Activated CD8-positive, alpha-beta memory T cell treated with anti-CD3 and anti-CD28 coated beads, Interleukin-2, amount 10 ng/mL, durations not matched to agents 7 days and 5 days (primary cell): ENCODE measurements at places on chromosomes 5 and 9.

DNA sequence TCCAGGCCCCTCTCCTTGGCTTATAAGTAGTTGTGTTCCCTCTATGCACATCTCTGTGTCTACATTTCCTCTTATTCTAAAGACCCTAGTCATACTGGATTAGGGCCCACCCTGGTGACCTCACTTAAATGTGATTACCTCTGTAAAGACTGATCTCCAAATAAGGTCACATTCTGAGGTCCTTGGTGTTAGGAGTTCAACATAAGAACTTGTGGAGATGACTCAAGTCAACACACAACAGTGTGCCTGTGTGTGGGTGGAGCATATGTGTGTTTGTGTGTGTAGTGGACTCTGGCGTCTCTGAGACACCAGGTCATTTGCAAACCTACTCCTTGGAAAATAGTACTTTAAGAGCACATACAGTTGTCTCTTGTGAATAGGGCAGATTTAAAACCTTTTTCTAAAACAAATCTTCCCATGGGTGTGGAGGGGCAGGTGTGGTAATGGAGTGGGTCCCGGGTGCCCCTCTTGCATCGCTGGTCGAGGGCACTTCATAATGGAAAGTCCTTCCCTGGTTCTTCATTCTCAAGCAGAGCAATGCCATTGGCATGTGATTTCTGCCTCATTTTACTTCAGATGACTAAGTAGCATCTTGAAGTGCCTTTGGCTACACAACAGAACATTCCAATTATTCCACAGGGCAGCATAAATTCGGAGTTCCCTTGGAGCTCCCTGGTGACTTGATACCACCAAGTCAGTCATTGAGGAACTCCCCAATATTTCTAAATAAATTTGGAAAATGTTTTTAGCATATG, 84.4 kb downstream of the C9orf152 start:
- no peak for DNase-seq

DNA sequence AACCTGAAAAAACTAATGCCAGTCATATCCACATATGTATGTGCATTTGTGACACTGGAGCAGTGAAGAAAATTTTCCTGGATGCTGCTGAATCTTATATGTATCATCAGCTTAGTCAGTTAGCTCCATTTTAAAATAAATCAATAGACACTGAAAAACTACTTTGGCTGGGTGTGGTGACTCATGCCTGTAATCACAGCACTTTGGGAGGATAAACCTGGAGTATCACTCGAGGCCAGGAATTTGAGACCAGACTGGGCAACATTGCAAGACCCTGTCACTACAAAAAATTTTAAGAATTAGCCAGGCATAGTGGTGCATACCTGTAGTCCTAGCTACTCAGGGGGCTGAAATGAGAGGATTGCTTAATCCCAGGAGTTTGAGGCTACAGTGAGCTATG, 511.0 kb upstream of the TLE4 start:
- DNase-seq = no peak

DNA sequence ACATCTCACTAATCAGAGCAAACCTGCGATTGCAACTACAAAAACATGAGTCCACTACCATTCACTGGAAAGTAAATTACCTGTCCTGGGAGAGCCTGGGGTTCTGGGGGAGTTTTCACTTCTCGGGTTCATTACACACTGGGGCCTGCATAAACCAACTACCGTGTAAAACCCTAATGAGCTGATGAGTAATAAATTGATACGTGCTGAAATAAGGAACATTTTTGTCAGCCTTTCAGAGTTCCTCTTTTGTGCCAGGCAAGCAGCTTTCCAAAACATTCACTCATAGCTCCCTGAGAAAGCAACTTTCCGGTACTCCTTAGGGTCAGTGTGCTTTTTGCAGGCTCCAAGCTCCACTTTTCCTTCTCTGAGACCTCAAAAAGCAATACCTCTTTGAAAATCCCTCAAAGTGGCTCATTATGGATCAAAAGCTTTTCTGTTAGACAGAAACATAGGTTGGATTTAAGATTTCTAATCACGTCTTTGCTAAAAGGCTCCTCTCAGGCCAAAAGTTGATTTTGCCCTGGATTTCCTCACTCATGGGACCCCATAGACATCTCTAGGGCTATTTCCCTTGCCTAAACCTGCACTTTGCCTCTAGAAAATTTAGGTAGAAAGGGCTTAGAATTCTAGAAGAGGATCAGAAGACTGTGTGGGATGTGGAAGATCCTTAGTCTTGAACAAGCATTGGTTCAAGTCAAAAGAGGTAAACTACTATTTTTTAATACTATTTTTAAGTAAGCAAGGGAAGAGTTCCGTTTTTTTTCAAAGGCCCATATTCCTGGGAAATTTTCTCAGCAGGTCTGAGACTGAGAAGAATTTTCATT, 74.8 kb downstream of the ST8SIA4 start:
- DNase-seq = no peak

- peak; percentile 30 for DNase-seq
Measured at GRCh38 chr9:126307322-126308061, 19.1 kb upstream of the MVB12B start.

DNA sequence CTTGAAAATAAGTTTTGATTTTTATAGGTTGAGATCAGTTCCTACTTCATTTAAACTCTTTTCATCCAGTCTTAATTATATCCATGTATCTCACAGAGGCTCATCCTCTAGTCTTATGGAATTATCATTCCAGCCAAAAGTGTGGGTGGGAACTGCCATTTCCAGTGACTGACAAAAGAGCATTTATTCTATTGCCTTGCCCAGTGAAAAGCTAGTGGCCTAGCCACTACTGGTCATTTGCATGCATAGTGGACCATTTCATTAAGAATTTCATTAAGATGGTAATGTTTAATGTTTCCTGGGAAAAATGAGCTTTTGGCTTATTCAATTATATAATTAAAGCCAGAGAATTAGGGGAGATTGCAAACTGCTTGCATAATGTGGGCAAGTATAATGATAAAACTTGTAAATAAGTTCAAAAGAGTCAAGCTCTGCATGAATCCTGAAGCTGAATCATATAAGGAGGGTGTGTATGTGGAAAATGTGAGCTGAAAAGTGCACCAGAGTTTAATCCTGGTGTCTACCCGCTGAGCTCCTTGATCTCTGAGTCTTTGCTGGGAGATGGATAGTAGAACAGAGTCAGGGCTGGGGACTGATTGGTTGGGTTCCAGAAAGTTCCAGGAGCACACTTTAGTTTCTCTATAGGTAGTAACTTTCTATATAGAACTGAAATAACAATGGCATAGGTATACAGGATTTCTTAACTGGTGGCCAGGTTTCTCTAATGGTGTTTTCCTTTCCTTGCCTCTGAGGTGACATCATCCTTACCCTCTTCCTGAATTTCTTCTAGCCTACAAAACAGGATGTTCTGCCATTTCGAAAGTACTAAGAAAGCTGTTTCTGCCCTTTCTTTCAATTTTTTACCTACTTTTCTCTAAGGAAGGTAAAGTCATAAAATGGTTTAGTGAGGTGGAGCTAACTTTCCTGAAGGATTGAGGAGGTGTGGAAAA, 78.5 kb downstream of the KIF4B start:
- DNase-seq = no peak

DNA sequence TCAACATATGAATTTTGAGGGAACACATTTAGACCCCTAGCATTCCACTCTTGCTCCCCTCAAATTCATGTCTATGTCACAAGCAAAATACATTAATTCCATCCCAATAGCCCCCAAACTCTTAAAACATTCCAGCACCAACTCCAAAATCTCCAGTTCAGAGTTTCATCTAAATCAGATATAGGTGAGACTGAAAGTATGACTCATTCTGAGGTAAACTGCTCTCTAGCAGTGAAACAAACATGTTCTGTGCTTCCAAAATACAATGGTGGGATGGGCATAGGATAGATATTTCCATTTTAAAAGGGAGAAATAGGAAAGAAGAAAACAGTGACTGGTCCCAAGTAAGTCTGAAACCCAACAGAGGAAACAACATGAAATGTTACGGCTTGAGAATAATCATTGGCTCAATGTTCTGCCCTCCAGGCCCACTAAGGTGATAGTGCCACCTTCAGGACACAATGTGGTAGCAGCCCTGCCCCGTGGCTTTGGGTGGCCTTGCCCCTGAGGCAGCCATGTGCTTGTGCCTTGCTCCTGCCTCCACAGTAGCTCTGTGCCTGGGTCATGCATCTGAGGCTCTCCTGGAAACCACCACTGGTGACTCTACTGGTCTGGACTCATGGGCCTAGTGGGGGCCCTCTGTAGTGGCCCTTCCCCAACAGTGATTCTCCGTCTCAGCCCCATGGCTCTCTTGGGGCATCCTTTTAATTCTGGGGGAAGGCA, 36.4 kb upstream of the IPPK start:
- peak; percentile 76 for DNase-seq
